NCI-H774 (cell line): ENCODE measurements at places on chromosomes 12 and 14.

- DNase-seq = no peak
Observed at GRCh38 chr12:87096082-87096585, 839.9 kb upstream of the MGAT4C start.

GRCh38 chr12:44616402-44616801 is 259.7 kb downstream of the NELL2 start:
- no peak for DNase-seq

- DNase-seq = no peak
Observed at GRCh38 chr14:58026967-58027366, 125.0 kb downstream of the ARMH4 start.

DNA sequence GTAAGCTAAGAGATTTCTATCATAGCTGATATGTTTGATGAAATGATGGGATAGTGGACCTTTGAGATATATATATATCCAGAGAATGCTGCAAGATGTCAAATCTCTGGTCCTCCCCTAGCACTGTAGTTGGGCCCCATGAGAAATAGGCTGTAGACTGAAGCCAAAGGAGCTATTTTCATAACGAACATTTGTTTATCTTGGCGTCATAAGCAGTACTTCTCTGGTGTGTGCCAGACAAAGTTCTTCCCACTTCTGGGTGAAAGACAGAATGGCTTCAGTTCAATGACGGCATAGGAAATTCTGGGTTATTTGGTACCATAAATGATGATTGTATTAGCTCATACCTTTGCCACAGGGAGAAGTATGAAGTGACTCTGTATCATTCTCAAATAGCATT is 534.3 kb downstream of the SOX5 start:
- DNase-seq = no peak

DNA sequence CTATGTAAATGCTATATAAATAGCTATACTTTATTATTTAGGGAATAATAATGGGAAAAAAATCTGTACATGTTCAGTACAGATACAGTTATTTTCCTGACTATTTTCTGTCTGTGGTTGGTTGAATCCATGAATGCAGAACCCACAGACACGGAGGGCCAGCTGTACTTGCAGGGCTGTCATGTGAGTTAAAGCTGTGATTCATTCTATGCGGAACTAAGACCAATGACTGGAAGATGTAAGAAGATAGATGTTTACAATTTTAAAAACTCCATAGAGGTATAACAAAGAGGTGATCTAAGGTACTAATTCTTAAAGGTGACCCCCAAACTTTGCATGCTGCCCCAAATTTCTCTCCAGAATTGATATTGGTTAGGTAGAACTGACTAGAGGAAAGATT is 14.6 kb downstream of the PCNX4 start:
- DNase-seq = no peak

GRCh38 chr14:89617481-89618329 is 200.7 kb upstream of the FOXN3 start:
- DNase-seq = no peak

GRCh38 chr14:38973083-38973700 is 129.8 kb downstream of the SEC23A start:
- DNase-seq = no peak

DNA sequence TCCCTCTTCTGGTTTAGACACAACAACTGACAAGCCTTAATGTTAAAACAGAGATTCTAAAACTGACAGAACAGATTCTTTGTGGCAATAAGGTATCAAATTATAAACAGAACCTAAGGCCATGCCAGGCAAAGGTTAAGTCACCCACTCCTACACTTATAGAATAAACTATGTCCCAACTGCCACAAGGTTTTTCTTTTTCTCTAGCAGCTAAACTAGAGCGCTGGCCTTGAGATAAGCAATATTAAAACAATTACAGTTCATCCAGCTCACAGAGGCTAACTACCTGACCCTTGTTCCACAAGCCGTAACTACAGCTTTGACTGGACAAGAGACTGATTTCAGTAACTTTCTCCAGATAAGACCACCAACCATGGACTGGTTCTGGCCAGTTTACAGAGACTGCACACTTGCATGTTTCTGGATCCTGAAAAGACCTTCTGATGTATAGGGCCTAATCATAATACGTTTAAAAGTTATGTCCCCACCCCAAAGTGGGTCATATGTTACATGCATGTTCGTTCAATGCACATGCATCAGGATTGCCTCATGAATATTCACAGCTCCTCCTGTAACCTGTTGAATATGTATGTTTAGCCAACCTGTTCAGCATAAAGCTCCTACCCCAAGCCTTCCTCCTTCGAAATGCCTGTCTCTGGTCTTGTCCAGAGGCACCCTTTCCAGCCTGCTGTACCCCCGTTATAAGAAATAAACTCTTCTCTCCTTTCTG is 61.9 kb upstream of the VASH1 start:
- no peak for DNase-seq

DNA sequence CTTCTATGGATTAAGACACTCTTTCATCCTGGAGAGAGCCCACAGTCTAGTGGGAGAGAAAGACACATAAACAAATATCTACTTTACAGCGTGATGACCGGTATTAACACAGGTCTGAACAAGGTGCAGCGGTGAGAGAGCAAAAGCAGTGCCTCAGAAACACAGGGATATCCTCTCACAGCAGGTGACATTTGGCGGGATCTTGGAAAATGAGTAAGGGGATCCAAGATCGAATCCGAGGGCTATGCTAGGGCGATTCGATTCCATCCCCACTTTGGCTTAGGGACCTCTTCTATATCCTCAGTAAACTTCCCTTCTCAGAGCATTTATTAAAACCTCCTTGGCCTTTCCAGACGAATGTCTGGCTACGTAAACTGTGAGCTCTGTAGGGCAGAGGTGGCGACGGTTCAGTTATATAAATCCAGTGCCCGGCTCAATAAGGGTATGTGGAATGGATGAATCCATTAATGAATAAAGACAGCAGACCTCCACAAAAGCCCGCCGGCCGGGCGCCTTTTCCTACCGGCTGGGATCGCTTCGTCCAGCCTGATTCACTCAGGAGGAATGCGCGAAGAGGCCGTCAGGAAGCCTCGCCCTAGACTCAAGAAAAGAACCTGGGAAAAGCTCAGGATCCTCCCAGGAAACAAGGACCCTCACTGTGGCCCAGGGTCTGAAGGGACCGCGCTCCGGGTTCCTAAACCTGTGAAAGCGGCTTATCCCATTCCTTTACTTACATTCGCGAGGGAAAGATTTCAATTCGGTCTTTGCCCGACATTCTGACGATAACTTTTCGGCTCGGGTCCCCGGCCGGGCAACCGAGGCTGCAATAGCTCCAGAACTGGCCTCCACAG is 455 bp downstream of the ATP6V1D start:
- no peak for DNase-seq

DNA sequence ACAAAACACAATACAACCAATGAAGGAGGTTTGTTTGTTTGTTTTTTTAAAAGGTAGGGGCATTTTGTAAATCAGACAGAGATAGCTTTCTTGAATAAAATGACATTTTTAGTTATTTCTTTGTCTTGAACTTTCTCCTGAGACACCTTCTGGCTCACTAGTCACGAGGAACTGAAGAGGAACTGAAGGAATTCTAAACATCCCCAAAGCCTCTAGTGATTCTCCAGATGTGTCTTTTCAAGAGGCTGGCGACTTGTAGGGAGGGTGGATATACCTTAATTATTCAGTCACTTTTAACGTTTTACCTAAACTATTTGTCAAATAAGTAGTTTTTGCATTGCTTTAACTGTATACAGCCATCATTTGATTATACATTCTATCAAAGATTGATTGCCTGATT is 211.2 kb upstream of the LRIG3 start:
- DNase-seq = no peak

GRCh38 chr14:101254805-101255764 is 306.2 kb upstream of the DIO3 start:
- no peak for DNase-seq

DNA sequence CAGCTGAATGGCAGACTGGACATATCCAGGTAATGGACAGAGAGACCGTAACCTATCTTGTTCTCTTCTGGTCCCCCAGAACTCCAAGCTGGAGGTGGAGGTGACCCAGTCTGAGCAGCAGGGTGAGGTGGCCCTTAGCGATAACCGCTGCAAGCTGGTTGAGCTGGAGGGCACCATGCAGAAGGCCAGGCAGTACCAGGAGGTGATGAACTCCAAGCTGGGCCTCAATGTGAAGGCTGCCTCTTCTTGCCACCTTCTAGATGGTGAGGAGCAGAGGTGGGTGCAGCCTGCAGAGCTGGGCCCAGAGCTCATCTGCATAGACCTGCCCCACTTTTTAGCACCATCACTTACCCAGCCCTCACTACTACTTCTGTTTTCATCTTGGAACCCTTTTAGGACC is 7.2 kb upstream of the KRT86 start:
- no peak for DNase-seq

- no peak for DNase-seq
Observed at GRCh38 chr12:49882851-49883464, 20.7 kb downstream of the FAIM2 start.

DNA sequence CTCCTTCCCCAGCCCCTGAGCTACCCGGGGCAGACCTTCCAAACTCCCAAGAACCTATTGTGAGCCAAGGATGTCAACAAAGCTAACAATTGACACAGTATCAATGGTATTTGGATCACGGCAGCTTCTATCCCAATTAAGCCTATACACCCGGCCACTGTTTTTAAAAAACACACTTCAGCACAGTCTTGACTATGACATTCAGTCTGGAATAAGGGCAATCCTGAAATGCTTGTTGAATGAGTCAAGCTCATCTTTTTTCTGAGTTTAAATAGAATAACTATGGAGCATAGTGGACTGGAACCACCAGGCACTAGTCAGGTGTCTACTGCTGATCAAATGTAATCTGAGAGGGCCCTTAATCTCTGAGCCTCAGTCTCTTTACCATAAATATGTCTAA is 5.7 kb downstream of the DENND5B start:
- no peak for DNase-seq

- no peak for DNase-seq
Observed at GRCh38 chr12:115313929-115314328, 630.0 kb upstream of the TBX3 start.
